ENCODE measurements at places on chromosomes 13 and 19.

- DNase-seq: no peak
Observed at GRCh38 chr13:21395953-21396352, 63.1 kb downstream of the ZDHHC20 start.

DNA sequence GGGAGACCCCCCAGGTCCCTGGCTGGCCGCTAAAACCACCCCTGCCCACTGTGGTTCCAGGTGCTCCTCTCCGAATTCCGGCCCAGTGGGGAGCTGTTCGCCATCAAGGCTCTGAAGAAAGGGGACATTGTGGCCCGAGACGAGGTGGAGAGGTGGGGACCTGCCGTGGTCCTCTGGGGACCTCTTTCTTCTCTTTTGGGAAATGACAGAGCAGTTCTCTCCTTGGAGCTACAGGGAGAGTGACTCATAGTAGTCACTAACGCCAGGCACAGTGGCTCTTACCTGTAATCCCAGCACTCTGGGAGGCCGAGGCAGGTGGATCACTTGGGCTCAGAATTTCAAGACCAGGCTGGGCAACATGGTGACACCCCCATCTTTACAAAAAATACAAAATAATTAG, 7.3 kb downstream of the PTGER1 start:
- no peak for DNase-seq

- DNase-seq: no peak
Observed at GRCh38 chr19:44939668-44940067, 2.4 kb upstream of the APOC4 start.

- peak; percentile 50 for DNase-seq
Observed at GRCh38 chr19:13099073-13099999, 3.3 kb downstream of the LYL1 start.

DNA sequence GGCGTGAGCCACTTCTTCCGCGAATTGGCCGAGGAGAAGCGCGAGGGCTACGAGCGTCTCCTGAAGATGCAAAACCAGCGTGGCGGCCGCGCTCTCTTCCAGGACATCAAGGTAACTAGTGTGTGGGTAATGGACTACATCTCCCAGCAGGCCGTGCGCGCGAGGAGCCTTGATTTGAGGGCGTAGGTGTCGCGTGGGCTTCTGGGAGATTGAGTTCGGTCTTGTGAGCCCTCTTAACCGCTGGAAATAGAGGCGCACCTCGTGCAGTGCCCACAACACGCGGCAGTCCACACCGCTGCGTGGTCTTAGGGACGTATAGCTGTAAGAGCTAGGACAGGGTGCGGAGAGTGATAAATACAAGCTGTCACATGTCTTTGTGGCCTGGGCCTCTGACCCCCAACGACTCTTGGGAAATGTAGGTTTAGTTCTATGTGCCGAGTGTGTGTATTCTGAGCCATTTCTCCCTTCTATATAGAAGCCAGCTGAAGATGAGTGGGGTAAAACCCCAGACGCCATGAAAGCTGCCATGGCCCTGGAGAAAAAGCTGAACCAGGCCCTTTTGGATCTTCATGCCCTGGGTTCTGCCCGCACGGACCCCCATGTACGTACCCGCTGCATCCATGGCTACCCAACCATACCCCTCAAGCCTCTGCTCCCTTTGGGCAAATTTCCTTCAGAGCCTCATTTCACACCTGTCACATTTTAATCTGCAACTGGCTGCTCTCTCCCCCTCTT, 864 bp downstream of the FTL start:
- DNase-seq: peak; percentile 78

- no peak for DNase-seq
Observed at GRCh38 chr13:111589992-111590391, 269.6 kb downstream of the TEX29 start.

GRCh38 chr13:114311908-114312307, 2.4 kb upstream of the CHAMP1 start:
- DNase-seq: no peak

- no peak for DNase-seq
Observed at GRCh38 chr13:58302349-58302748, 670.8 kb downstream of the PCDH17 start.

DNA sequence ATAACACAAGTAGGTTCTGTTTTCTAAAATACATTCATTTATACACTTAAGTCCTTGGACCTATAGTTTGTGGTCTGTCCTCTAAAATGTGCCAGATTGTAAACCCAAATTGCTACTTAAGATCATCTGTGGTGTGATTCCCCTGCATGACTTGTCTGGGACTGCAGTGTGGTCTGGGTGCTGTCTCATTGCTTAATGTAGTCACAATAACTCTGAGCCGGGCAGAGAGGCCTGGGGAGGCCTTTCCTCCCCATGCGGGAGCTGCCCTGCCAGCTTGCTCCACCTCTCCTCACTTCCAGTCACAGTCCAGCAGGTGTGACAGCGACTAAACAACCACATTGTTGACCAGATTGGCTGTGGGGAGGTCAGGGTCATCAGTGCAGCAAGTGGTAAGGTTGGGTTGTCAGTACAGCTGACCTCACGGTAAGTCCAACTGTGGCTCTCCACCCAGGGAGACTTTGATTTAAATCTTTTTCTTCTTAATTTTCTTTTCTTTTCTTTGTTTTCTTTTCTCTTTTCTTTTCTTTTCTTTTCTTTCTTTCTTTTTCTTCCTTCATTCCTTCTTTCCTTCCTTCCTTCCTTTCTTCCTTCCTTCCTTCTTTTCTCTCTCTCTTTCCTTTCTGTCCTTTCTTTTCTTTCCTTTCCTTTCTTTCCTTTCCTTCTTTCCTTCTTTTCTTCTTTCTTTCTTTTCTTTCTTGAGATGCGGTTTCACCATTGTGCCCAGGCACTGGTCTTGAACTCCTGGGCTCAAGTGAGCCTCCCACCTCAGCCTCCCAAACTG, 4.4 kb upstream of the TUBA3C start:
- DNase-seq: no peak

DNA sequence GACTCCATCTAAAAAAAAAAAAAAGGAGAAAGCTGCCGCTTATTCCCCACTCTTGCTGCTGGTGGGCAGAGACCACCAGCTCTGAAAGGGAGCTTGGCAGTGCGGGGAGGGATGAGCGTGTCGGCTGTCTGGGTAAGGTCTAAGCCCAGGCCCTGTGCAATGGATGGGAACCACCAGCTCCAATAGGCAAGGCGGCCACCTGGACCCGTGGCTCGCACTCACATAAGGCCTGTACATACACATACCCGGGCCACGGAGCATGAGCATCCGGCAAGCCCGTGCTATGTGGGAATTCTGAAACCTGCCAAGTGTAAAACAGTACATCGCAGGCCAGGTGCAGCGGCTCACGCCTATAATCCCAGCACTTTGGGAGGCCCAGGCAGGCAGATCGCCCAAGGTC, 56.6 kb upstream of the USE1 start:
- DNase-seq: no peak

DNA sequence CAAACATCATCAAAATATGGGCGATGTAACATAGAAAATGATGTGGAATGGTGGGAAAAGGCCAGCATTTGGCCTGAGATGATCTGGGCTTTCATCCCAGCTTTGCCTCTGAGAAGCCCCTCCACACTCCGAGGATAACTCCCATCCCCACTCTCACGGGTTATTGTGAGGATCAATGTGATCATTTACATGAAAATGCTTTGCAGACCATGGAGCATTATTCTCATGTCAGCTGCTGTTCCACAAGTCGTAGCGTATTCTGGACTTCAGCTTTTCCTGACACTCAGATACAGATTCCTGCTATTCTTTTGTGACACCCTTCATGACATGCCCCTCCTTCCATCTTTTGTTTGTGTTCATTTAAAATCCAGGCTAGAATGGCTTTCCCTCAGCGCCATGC, 86.5 kb downstream of the NUFIP1 start:
- DNase-seq: no peak

DNA sequence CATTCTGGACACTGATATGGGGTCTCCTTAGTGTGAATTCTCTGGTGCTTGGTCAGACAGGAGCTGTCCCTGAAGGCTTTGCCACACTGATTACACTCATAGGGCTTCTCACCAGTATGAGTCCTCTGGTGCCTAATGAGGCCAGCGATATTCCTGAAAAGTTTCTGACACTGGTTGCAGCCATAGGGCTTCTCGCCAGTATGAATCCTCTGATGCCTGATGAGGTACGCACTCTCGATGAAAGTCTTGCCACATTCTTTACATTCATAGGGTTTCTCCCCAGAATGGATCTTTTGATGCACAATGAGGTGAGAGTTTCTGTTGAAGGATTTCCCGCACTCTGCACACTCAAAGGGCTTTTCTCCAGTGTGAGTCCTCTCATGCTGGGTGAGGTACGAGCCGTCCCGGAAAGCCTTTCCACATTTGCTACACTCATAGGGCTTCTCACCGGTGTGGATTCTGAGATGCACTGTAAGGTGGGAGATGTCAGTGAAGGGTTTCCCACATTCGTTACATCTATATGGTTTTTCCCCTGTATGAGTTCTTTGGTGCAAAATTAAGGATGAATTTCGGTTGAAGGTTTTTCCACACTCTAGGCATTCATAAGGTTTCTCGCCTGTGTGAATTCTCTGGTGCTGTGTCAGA, 22.4 kb downstream of the ZNF329 start:
- DNase-seq: no peak

- DNase-seq: no peak
Observed at GRCh38 chr19:29526730-29527499, 1.1 kb downstream of the VSTM2B start.

- no peak for DNase-seq
Observed at GRCh38 chr13:33139780-33140535, 123.7 kb downstream of the KL start.

- DNase-seq: no peak
Observed at GRCh38 chr13:99969453-99969918, 2.1 kb downstream of the ZIC5 start.

GRCh38 chr13:33296793-33297425, 11.4 kb upstream of the STARD13 start:
- DNase-seq: no peak

GRCh38 chr19:30263830-30264381, 108.3 kb upstream of the ZNF536 start:
- no peak for DNase-seq

- no peak for DNase-seq
Observed at GRCh38 chr13:27371932-27372331, 52.5 kb upstream of the GTF3A start.

GRCh38 chr13:88345171-88345847, 674.1 kb downstream of the SLITRK5 start:
- DNase-seq: no peak
